Peyer's patch (tissue), 4 donors: ENCODE measurements at places on chromosomes 1 and 21. TPM values are rescaled to one million over a fixed set of nuclear protein-coding genes. Genes with fewer than 3 reads are reported as not detected.

The CRB1 gene
- total RNA-seq = not detected

The HHIPL2 gene
- not detected for total RNA-seq

The IQGAP3 gene
- total RNA-seq = 5.4 TPM

The CD244 gene
- 0.80 TPM for total RNA-seq

The CFAP298 gene
- 23.9 TPM for total RNA-seq

The SPOCD1 gene
- total RNA-seq = not detected

DNA sequence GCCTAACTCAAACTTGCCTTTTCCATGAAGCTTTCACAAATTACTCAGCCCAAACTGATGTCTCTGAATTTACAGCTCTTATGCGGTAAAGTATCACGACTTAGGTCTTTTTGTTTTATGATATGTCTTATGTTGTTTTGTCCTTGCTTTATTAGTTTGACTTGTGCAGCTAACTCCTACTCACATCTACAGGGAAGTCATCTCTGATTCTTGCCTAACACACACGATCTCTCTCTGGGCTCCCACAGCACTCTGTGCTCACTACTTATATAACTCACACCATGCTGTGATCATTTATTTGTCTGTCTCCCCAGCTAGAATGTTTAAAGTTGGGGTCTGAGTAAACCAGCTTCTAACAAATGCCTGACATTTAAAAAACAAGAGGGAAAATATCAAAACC is 9.3 kb upstream of the PI4KB start:
- DNase-seq = no peak

GRCh38 chr21:25103500-25104207 is 503.6 kb downstream of the MRPL39 start:
- DNase-seq = no peak

DNA sequence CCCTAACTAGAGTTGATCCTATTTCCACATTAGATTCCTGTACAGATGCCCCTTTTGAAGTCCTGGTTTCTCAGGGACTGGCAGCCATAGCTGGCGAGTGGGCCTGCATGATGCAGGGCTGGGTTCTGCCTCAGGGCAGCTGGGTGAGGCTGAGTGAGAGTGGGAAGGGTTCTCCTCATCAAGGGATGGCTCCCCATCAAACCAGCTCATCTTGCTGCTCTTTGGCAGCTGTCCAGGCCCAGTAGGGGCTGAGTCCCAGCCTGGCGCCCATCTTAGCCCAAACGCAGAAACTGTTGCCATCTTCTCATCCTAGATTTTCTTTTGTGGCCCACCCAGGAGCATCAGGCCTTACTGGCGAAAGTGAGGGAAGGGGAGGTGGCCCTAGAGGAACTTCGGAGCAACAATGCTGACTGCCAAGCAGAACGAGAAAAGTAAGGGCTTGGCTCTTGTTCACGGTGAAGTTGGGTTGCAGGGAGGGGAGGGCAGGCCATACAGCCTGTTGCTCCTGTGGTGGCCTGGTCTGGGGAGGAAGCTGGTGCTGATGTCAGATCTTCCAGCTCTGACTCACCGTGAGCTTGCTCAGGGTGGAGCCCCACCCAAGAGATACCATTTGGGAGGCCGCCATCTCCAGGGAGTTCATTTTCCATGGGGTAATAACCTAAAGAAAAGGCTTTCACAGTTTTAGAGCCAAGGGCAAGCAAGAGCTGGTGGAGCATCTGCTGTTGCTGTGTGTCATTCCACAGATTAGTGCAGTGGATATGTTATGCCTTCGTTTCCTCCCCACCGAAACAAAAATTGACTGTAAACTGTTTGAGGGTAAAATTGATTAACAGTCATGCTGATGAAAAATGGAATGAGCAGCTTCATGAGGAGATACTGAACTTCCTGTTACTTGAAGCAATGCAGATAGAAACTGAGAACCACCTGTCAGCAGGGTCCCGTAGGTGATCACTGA is 34.7 kb downstream of the TUFT1 start:
- DNase-seq = no peak

DNA sequence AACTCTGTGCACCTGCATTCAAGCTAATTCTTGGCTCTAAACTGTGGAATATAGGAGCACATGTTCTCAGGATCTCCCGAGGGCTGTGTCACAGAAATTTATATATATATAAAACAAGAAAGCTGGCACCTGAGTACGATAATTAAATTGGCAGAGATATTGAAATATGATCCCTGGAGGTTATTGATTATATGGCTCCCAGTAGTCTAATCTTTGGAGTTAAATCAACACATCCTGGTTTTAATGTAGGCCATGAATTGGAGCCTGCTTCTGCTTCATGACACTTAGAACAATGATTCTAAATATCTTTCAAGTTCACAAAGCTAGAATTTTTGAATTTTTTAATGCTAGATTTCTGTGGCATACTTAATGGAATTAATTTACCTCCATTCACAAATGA is 84.3 kb downstream of the CTH start:
- no peak for DNase-seq

DNA sequence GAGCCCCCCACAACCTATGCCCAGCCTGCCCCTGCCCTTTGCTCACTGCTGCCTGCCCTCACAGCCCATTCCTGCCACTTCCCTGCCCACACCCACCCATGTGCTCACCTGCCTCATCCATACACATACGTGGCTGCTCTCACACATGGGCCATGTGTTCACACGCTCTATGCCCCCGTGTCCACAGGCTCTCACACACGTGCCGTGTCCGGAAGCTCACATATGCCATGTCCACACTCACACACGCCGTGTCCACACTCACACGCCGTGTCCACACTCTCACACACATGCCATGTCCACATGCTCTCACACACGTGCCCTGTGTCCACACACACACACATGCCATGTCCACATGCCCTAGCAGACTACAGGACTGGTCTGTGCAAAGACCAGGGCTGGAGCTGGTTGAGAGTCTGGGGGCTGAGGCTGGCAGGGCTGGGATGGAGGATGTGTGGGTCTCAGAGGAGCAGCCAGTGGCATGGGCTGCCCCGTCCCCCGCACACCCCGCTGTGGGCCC is 583 bp upstream of the RNF223 start:
- DNase-seq = no peak

GRCh38 chr1:63487336-63488065 is 35.5 kb downstream of the ITGB3BP start:
- DNase-seq = no peak

DNA sequence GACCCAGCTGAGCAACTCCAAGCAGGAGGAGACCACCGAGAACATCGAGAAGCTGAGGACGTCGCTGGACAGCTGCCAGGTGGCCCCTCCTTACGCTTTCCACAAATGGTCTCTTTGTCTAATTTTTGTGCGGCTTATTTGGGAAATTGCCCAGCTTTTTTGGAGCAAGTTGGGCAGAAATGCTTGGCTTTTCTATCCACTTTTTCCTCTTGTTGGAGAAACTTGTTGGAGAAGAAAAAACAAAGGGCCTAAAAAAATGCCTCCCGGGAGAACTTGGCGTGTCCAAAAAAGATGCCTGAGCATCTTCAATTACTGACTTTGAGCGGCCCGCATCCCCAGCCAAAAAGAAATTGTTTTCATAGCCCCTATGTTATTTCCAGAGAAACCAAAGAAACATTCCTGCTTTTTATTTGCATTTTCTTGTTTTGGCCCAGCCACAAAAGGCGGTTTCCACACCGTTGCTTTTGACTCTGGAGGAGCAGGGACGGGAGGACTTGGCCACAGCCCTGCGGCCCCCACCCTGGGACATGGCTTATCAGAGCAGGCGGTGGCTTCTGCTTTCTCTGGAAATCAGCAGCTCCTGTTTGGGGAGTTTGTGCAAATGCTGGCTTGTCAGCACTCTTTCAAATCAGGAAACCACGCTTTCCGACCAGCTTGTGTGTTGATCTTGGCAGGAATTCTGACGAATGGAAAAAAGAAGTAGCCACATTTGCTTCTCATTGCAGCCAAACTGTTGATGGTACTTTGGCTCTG is 81.2 kb upstream of the EFHD2 start:
- peak; percentile 46 for DNase-seq
